ENCODE measurements at places on chromosomes 11 and 22.

DNA sequence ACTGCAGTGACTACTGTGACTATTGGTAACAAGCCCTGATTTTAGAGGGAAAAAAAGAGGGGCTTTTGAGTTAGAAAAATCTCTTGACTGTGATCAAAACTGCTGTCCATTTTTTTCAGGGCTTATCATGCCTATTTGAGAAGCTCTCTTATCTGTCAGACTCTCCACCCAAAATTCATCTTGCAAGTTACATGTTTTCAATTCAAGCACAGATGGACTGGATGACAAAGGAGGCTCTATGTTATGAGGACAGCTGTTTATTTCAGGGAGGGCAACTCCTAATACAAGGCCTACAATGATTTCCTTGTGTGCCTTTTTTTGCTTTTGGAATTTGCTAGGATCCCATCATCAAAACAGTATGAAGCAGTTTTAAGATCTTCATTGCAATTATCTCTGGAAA lies 35.2 kb upstream of the USP47 start:
- DNase-seq, result peak; percentile 16

- DNase-seq, result no peak
Measured at GRCh38 chr11:129372609-129373488, 2.8 kb upstream of the BARX2 start.

- DNase-seq, result no peak
Measured at GRCh38 chr11:114483929-114484328, 44.7 kb downstream of the REXO2 start.

DNA sequence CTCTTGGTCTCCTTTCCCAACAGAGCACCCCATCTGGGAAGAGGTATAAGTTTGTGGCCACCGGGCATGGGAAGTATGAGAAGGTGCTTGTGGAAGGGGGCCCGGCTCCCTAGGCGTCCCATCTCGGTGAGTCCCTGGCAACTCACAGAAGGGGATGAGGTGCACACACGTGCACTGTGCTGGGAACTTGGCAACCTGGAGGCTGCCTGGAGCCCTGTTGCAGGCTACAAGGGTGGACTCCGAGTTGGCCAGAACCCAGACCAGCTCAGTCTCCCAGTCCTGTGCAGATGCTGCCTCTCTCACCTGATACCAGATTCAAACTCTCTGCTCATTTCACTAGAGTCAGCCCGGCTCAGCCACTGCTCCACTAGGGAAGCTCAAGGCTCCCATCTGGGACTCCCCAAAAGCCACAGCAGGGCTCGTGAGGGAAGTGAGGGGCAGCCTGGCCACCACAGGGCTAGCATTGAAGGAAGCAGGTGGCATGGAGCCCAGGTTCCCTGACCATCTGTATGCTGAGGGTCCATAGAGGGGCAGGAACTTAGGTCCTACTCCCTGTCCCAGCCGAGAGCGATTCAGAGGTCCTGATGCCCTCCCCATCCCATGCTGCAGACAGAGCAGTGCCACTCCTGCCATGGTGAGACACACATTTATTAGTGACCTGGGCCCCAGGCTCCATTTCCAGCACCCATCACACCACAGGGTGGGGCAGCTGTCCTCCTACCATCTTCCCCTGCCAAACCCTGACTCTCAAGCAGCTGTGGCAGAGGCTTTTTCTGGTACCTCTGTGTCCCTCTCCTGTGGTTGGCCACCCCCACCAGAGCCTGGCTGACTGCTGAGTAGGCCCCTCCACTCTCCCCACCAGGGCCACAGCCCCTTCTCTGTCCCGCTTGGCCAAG lies 4.0 kb downstream of the PRR33 start:
- no peak for DNase-seq

DNA sequence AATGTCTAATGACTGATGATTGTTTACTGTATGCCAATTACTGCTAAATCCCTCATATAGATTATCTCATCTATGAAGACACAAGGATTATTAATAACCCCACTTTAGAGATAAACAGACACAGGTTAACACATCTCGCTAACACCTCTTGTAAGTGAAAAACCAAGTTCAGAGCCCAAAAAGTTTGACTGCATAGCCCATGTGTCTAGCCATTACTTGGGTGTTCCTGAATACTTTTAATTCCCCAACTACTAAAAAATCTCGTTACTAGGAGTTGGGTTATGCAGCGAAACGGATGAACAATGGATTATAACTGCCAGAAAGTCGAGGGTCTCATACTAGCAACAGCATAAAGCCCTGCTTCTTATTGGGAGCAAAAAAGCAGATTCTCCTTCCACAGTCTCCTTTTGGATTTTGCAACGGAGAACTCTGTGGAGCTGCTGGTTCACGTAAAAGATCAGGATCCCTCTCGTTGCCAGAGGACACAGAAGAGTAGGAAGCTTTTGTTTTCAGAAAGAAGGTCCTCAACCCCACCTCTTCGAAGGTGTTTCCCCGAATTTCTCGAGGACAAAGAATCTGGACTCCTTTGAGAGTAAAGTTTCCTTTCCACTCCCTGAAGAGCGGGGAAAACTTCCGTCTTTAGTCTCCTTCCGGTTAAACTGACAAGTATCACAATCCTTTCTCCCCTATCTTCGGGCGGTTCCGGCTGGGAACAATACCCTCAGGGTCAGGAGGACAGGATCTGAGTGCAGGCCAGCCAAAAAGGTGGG lies 979 bp downstream of the ZBED5 start:
- DNase-seq, result peak; percentile 53

DNA sequence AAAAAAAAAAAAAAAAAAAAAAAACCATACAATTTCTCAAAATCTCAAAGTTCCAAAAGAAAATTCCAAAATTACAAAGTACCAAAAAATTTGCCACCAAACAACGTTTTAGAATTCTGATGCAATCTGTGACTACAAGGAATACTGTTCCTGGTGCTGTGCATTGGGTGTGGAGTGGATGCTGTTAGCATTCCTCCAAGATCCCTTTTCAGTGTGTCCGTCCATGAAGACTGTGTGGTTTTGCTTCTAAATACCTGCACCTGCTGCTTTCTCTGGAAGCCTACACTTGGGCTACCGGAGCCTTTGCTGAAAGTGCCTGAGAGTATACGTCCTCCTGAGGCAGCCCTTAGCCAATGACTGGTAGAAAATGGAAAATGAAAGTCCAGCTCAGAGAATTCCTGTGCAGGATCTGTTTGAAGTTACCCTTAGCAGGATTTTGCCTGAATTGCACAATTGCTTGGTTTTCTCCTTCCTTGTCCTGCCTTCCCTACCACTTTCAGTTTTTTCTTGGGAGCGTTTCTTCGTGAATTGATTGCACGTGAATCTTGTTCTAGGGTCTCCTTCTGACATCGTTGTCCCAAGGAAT lies 140.8 kb downstream of the TRPC6 start:
- DNase-seq, result no peak

- DNase-seq, result no peak
Measured at GRCh38 chr11:127492029-127492428, 491.5 kb upstream of the KIRREL3 start.

GRCh38 chr22:48939441-48940265 lies 888.0 kb downstream of the BRD1 start:
- no peak for DNase-seq

DNA sequence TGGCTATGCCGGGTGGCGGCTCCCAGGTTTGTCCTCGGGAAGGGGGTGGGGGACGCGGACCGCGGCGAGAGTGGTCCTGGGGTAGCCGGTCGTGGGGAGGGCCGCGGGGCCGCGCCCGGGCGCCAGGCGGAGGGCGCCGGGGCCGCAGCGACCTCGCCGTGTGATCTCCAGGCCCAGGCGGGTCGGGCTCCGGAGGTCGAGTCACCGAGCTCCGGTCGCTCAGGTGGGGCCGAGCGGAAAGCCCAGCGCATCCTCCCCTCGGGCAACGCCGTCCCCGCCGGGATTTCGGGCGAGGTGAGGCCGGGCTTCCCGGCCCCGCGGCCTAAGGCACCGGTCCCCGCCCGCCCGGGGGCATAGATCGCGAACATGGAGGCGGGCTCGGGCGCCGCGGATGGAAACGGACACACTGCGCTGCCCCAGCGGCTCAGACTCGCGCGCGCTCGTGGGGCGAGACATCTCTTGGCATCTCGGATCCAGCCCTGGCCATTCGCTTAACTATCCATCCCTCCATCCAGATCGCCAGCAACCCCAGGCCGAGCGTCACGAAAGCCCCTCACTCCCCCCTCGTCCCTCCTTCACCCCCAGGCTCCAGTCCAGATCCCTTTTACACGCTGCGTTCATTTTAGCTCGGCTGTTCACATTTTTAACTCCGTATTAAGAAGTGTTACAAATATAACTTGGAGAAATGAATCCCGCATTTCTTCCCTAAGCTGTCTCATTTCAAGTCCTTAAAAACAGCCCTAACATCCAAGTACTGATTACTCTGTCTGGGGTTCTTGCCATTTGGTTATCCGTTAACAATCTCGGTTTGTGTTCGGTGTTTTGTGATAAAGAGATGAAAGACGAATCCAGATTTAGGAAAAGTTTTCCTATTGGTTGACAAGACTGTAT lies 460 bp downstream of the ZC3H12C start:
- DNase-seq, result peak; percentile 66

DNA sequence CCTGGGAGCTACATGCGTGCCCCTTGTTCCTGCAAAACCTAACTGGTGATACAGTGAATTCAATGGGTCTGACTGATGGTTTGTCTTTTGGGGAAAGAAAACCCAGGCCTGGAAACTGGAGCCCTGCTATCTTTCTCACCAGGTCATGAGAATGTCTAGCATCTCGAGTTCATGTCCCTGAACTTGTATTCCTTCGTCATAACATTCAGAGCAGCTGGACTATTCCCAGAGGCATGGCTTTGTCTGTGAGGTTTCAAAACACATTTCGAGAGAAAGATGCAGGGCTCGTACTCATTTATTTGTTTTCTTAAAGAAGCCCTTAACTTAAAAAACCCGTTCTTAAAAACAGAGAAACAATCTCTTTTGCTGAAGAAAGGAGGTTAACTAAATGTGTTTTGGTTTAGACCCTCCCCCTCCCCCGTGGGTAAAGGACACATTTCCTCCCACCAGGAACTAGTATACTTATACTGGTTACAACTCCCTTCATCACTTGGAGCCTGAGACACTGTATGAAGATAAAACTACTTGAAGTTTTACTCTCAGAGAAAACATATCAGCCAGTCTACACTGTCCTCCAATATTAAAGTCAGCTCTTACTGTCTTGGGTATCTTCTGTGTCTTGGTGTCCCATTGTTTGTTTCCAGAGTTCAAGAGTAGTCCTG lies 43.2 kb downstream of the ME3 start:
- peak; percentile 74 for DNase-seq

GRCh38 chr11:42958635-42959034 lies 353.2 kb upstream of the API5 start:
- DNase-seq, result no peak

DNA sequence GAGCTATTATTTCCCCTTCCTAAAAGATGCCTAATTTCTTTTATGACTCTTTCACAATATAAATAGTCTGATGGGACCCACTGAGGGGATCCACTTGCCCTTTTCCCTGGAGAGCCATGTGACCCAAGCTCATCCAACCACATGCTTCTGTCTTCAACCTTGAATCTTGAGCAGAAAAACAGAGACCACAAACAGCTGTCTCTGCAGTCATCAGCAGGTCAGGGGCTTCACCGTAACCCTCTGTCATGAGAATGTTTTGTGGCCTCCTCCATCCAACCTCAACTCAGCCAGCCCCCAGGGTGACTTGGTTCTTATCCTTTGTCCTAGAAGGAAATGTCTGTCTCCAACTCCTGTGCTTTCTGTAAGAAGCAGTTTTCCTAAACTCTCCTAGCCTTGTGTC lies 129.6 kb upstream of the POU2AF2 start:
- peak; percentile 31 for DNase-seq

GRCh38 chr11:35142481-35143075 lies 3.6 kb downstream of the CD44 start:
- DNase-seq, result peak; percentile 77

DNA sequence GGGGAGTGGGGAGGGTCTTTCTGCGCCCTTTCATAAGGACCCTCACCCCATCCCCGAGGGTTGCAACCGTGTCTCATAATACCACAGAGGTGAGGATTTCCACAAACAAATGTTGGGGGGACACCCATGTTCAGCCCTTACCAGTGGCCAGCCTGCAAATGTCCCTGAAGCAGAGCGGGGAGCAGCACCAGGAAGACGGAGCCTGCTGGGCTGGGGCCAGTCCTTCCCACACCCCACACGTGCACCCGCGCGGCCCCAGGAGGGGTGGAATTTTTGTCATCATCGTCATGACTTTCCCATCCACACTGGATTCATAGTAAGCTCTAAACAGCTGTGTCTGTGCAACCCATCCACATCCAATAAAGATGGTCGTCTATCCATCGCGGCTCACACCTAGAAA lies 409.8 kb downstream of the BRD1 start:
- DNase-seq, result no peak

DNA sequence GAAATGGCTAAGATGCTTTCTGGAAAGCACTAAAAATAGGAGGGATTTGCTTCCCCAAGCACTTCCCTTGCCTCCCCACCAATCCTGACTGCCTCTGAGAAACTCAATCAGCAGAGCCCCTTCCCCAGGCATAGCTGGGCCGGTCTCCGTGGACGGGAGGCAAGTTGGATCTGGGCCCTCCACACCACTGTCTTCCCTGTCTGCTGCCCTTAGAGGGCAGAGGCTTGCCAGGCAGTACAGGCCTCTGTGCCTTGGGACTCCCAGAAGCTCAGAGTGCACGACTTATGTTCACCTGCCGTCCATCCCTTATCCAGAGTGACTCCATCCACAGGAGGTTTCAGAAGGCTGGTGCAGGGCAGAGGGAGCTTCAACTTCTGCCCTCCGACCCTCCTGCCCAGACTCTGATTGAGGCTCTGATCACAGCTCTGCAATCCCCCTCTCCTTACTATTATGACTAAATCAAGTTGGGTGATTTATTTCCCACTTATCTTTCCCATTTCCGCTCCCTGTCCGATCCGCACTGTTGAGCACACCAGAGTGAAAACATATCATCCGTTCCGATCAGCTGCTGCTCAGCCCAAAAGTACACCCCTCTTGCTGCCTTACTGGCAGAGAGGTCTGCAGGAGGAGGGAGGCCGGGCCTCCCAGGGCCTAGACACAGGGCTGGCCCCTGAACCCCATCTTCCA lies 71.8 kb downstream of the DSCAML1 start:
- no peak for DNase-seq

- no peak for DNase-seq
Measured at GRCh38 chr11:110003426-110003825, 89.8 kb upstream of the ZC3H12C start.

- no peak for DNase-seq
Measured at GRCh38 chr22:23892130-23892529, 2.1 kb upstream of the MIF start.

DNA sequence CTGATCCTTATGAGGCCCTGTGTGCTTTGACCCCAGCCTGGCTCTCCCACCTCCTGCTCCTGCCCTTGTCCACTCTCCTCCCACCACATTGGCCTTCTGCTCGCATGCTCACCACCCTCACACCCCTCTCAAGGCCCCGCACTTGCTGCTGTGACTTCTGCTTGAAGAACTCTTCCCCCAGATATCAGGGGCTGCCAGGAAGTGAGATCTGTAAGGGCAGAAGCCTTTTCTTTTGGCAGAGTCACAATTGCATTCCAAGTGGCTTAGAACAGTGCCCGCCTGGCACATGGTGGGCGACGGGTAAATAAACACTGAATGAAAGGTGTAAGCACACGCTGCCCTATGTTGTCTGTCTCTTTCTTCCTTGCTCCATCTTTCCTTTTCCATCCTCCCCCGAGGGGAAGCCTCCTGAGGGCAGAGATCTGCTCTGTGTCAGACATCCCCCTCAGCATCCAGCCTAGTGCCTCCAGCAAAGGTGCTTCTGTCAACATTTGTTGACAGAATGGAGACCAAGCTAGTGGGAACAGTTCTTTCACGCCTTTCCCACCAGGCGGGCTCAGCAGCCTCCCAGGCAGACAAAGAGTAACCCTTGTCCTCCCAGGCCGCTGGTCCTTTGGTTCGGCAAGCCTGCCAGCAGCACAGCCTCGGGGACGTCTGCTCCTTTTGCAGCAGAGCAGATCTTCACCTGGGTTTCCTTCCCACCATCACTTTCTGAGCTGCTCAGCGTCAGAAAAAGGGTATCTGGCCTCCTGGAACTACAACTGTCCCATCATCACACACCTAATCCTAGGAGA lies 10.0 kb upstream of the PEX26 start:
- no peak for DNase-seq

All from LHCN-M2 (cell line).